ENCODE measurements at places on chromosomes 16 and 17. TPM values are rescaled to one million over a fixed set of nuclear protein-coding genes. Genes with fewer than 3 reads are reported as not detected.

DNA sequence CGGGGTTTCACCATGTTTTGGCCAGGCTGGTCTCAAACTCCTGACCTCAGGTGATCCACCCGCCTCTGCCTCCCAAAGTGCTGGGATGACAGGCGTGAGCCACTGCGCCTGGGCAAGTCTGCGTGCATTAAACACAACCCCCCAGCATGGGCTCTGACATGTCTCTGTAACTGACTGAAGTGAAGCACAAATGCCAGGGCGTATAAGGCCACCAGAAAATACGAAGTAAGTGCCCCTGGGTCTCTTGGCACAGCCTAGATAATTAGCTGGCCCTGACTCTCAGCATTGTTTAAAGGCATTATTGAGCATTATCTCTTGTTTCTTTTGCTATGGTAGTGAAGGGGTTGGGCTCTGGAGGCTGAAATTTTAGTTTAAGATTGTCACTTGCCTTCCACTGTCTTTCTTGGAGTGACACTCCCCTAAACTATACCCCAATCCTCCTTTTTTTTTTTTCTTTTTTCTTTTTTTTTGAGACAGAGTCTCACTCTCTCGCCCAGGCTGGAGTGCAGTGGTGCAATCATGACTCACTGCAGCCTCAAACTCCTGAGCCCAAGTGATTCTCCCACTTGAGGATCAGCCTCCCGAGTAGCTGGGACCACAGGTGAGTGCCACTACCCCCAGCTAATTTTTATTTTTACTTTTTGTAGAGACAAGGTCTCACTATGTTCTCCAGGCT, 8.2 kb upstream of the SEC14L1 start:
- no peak for DNase-seq

Gene CDK5RAP3
- 97.8 TPM for polyA plus RNA-seq

Gene FADS6
- polyA plus RNA-seq = 0.33 TPM

Gene KRTAP4-9
- not detected for polyA plus RNA-seq

- DNase-seq = no peak
Observed at GRCh38 chr16:81709016-81709900, 69.8 kb upstream of the PLCG2 start.

Gene GDPD1
- 4.0 TPM for polyA plus RNA-seq

DNA sequence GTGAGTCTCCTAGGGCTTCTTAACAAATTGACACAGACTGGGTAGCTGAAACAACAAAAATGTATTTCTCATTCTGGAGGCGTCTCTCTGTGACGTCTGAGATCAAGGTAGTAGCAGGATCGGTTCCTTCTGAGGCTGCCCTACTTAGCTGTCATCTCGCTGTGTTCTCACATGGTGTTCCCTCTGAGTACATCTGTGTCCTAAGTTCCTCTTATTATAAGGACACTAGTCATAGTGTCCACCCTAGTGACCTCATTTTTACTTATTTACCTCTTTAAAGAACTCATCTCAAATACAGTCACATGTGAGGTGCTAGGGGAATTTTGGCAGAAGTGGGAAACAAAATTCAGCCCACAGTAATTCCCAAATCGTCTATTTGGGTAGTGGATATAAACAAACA, 529.1 kb downstream of the NPIPA7 start:
- no peak for DNase-seq

Gene DPEP2
- polyA plus RNA-seq = 1.7 TPM

GRCh38 chr17:42058063-42058462, 7.7 kb upstream of the C17orf113 start:
- DNase-seq = no peak

Gene KLHL10
- polyA plus RNA-seq = 0.41 TPM

DNA sequence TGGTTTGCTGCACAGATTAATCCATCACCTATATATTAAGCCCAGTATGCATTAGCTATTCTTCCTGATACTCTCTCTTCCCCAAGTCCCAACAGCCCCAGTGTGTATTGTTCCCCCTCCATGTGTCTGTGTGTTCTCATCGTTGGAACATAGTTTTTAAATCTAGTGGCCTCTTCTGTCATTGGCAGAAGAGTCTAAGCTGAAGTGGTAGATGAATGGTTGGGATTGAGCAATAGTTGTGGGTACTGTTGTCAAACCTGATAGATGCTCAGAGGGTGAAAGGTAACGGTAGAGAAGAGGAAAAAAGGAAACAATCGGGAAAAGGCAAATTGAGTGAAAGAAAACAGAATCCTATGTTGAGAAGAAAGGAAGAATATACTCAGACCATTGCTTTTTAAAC, 29.9 kb downstream of the MAP3K3 start:
- DNase-seq = no peak

GRCh38 chr17:64253470-64253869, 9.6 kb downstream of the TEX2 start:
- no peak for DNase-seq

Gene DUSP3
- polyA plus RNA-seq = 86.4 TPM

- no peak for DNase-seq
Observed at GRCh38 chr17:63611354-63611753, 10.7 kb downstream of the TACO1 start.

Gene KREMEN2
- 4.9 TPM for polyA plus RNA-seq

- no peak for DNase-seq
Observed at GRCh38 chr17:69551212-69552010, 136.9 kb downstream of the MAP2K6 start.

Gene OSBPL7
- 18.1 TPM for polyA plus RNA-seq

- DNase-seq = peak; percentile 16
Observed at GRCh38 chr16:83676086-83676485, 131.7 kb upstream of the HSBP1 start.

GRCh38 chr17:41837761-41838538, at the start of gene KLHL10:
Gene KLHL10, plus strand, starts transcription at chr17:41837825. Its CDS starts 108 bp downstream, at chr17:41837933.
- DNase-seq = no peak

DNA sequence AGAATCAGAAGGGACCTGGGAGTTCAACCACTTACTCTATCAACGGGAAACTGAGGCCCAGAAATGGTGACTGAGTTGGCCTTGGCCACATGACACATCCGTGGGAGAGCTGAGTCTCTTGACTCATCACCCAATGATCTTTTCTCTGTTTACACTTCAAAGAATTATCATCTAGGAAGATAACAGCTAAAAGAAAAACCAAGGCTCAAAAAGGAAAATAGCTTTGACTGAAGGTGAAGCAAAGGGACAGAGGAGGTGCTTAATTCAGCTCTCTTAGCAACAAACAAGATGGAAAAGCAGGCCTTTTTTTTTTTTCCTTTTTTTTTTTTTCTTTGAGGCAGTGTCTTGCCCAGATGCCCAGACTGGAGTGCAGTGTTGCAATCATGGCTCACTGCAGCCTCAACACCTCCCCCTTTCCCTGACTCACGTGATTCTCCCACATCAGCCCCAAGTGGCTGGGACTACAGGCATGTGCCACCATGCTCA, 16.7 kb downstream of the ERCC4 start:
- DNase-seq = no peak

GRCh38 chr16:55991843-55992242, 116.7 kb upstream of the CES5A start:
- DNase-seq = no peak

GRCh38 chr17:348692-349425, 3.7 kb downstream of the RPH3AL start:
- no peak for DNase-seq

DNA sequence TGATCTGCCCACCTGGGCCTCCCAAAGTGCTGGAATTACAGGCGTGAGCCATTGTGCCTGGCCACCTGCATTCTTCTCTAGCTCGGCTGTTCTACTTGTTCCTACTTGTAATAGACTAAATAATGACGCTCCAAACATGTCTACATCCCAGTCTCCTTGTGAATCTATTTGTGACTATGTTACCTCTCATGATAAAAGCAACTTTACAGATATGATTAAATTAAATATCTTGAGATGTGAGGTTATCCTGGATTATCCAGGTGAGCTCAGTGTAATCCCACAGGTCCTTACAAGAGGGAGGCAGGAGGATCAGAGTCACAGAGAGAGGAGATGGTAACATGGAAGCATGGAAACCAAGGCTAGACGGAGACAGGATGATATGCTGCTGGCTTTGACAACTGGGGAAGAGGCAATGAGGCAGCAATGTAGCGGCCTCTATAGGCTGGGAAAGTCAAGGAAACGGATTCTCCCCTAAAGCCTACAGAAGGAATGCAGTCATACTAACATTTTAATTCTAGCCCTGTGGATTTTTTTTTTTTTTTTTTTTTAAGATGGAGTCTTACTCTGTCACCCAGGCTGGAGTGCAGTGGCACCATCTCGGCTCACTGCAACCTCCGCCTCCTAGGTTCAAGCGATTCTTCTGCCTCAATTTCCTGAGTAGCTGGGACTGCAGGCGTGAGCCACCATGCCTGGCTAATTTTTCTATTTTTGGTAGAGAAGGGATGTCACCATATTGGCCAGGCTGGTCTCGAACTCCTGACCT, 5.0 kb upstream of the LASP1 start:
- DNase-seq = no peak

- no peak for DNase-seq
Observed at GRCh38 chr17:74898376-74898946, 5.0 kb upstream of the FADS6 start.

- no peak for DNase-seq
Observed at GRCh38 chr17:43010667-43011308, 4.2 kb downstream of the IFI35 start.

- DNase-seq = no peak
Observed at GRCh38 chr17:50847566-50847965, 12.2 kb downstream of the WFIKKN2 start.

Gene MARVELD3
- polyA plus RNA-seq = 7.7 TPM
